ENCODE measurements at places on chromosomes 6 and 20. TPM values are rescaled to one million over a fixed set of nuclear protein-coding genes. Genes with fewer than 3 reads are reported as not detected.

ZCCHC3 gene
- 14.0 TPM for total RNA-seq

PI3 gene
- not detected for total RNA-seq

GMPR gene
- total RNA-seq = 4.9 TPM

ADAT2 gene
- 7.3 TPM for total RNA-seq

BANF2 gene
- not detected for total RNA-seq

DNA sequence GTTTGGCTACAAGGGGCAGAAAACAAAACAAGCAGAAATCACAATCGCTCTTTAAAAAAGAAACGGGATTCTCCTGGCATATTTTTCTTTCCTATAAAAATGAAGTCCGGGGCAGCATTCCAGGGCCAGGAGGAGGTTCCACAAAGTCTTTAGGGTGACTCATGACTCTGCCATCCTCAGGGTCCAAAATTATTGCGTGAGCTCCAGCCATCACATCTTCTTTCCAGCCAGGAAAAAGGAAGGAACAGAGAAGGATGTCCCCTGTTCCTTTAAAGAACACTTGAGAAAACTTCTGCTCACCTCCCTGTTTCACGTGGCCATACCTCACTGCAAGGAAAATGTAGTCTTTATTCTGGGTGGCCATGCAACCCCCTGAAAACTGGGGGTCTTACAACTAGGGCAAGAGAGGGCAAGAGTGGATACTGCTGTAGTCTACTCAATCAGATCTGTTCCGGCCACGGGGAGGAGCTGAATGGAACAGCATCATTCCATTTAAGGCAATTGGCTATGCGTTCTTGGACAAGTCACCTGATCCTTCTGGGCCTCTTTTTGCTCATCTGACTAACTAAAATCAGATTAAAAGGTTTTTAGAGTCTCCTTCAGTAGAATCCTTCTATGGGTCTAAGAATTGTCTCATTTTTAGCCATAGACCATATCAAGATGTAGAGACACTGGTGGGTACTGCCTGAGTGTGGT, 49.4 kb downstream of the CTCFL start:
- no peak for DNase-seq

GRCh38 chr6:41650120-41650519, 11.9 kb downstream of the MDFI start:
- no peak for DNase-seq

GRCh38 chr6:9540534-9541126, 874.2 kb downstream of the TFAP2A start:
- peak; percentile 67 for DNase-seq

- DNase-seq = no peak
These were observed 157.0 kb upstream of the SGK1 start for GRCh38 chr6:134474955-134475354.

- peak; percentile 44 for DNase-seq
These were observed 72.9 kb upstream of the DTNBP1 start for GRCh38 chr6:15735567-15736265.

DNA sequence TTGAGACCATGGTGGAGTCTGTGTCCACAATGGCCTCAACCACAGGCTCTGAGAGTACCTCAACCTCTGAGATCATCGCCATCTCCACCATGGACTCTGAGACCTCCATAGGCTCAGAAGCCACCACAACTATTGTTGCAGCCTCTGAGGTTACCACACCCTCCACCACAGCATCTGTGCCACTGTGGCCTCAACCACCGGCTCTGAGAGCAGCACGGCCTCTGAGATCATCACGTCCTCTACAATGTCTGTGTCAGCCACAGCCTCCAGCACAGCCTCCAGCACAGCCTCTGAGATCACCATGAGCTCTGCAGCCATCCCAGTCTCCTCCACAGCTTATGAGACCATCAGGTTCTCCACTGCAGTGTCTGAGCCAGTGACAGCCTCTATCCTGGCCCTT, 19.4 kb upstream of the MUC21 start:
- peak; percentile 43 for DNase-seq

DNA sequence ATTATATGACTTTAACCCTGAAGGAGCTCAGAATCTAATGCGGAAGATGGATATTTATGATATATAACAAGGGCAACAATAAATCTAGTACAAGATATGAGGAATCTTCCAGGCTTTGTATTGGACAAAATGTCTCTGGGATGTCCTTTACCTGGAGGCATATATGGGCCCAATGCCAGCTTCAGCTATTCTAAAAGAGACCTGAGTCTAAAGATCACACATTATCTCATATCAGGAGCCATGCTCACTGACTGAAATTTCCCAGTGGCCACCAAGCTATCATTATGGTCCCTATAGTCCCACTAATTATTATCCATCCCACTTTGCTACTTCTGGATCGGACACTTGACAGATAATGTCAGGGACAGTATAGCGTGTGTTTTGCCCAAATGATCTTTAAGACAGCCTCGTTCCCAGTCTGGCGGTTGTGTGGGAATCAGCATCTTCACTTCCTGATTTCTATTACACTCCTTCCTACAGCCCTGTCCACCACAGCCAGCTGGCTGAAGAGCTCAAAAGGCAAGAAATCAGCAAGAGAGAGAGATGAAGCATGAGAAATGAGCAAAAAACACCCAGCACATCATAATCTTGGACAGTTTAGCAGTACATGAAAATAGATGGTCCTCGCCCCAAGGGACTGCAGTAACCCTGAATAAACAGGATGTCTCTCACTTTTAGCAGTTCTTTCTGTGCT, 34.9 kb downstream of the KLHL31 start:
- no peak for DNase-seq

GRCh38 chr6:113513086-113513485, 344.1 kb upstream of the MARCKS start:
- DNase-seq = peak; percentile 41

DNA sequence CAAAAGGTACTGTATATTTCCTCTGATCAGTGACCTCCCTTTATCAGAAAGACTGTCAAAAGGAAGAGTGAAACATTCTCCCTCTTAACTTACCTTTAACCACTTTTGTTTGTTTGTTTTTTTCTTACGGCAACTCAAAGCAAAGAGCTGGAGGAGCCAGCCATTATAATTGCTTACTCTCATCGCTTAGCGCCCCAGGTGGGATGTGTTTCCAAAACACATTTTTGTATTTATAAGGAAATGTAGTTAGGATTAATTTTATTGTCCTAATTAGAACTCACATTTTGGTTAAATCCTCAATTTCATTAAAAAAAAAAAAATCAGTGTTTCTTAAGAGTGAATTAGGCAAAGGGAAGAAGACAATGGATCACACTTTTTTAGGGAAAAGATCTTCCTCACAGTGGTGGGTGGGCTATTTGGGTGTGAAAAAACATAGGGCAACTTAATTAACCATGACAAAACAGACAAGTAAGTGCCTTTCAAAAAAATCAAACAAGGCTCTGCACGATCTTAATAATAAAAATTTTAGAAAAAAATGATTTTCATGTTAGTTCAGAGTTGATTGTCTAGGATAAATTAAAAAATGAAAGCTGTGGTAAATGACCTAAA, 1.2 kb upstream of the PHACTR2 start:
- no peak for DNase-seq

- DNase-seq = peak; percentile 100
These were observed 29.6 kb downstream of the RAMACL start for GRCh38 chr6:166556863-166557322.

GRCh38 chr6:74577619-74578018, 628.2 kb downstream of the COL12A1 start:
- no peak for DNase-seq

GRCh38 chr20:46799781-46800408, 90.4 kb downstream of the SLC2A10 start:
- no peak for DNase-seq

Measured in LHCN-M2 (cell line).